Right cardiac atrium (tissue), 5 donors: ENCODE measurements at places on chromosomes 2 and 18. TPM values are rescaled to one million over a fixed set of nuclear protein-coding genes. Genes with fewer than 3 reads are reported as not detected.

DNA sequence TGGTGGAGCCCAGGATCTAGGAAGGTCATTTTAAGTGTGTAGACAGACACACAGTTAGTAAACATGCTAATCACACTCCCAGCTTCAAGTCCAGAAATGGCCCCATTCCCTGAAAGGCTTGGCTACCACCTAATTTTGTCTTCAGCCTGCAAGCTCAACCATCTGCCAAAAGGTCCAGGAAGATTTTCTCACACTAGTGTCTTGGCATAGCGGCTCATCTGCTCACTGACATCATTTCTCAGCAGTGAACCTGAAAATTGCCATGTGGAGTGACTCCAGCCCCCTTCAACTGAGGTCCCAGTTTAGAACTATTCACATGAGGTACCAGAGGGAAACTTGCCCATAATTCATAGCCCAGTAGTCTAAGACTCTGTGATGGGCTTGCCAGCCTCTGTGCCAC, 748.9 kb downstream of the LRP1B start:
- no peak for DNase-seq

- no peak for DNase-seq
These were observed 369.7 kb upstream of the TRIB2 start for GRCh38 chr2:12347066-12347493.

- DNase-seq: no peak
These were observed 53.1 kb upstream of the ROCK2 start for GRCh38 chr2:11397513-11397912.

Gene PAIP2B
- 33.8 TPM for total RNA-seq

DNA sequence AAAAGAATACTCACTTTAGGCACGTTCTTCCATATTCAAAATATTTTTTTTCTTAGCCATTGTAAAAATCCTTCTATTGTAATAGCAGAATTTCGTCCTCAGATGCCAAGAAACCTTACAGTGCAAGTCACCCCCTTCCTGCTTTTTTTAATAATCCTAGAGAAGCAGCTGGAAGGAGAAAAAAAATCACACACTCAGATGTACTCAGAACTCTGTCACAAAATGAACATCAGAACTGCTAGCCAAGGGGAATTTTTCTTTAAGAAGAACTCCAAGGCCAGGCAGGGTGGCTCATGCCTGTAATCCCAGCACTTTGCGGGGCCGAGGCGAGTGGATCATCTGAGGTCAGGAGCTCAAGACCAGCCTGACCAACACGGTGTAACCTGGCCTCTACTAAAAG, 127.3 kb upstream of the SPATS2L start:
- no peak for DNase-seq

- peak; percentile 18 for DNase-seq
These were observed 201.0 kb downstream of the GLI2 start for GRCh38 chr2:120936476-120937334.

GRCh38 chr18:44518091-44518615, 162.5 kb upstream of the SETBP1 start:
- no peak for DNase-seq
